ENCODE measurements at places on chromosomes 6 and 20.
A peak's percentile ranks its signal among the peaks of the same experiment; 100 is the strongest.

GRCh38 chr20:37363221-37364012 is 17.5 kb downstream of the SRC start:
- no peak for DNase-seq

GRCh38 chr6:143299253-143300166 is 151.0 kb downstream of the ADAT2 start:
- DNase-seq = no peak

GRCh38 chr6:100338090-100338489 is 126.6 kb downstream of the SIM1 start:
- DNase-seq = no peak

- DNase-seq = no peak
Measured at GRCh38 chr20:42790111-42790510, 399.6 kb downstream of the PTPRT start.

- DNase-seq = no peak
Measured at GRCh38 chr6:5034736-5035135, 30.9 kb upstream of the RPP40 start.

- no peak for DNase-seq
Measured at GRCh38 chr6:142913036-142913510, 31.9 kb downstream of the HIVEP2 start.

- DNase-seq = no peak
Measured at GRCh38 chr6:56581296-56581925, 61.3 kb downstream of the DST start.

GRCh38 chr6:161921602-161922395 is 647.9 kb upstream of the AGPAT4 start:
- no peak for DNase-seq

- no peak for DNase-seq
Measured at GRCh38 chr6:168413856-168414255, 27.1 kb upstream of the SMOC2 start.

DNA sequence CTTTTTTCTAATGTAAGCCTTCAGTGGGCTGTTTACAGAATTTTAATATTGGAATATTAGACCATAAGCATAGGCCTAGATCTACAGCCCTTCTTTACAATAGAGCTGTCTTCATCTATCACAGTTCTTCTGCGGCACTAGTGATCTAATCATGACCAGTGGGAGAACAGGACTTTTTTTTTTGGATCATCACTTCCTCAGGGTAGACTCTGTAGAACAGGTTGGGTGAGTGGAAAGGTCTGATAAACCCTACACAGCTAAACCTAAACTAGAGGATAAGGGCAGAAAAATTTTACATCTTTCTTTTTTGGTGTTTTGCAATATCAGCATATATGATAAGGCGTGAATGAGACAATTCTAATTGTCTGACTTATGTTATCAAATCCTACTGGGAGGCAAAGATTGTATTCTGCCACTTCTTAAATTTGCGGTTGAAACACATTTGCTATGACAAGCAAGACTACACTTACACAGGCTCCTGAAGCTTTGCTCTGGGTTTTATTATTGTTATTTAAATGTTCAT is 52.2 kb downstream of the GOPC start:
- no peak for DNase-seq

DNA sequence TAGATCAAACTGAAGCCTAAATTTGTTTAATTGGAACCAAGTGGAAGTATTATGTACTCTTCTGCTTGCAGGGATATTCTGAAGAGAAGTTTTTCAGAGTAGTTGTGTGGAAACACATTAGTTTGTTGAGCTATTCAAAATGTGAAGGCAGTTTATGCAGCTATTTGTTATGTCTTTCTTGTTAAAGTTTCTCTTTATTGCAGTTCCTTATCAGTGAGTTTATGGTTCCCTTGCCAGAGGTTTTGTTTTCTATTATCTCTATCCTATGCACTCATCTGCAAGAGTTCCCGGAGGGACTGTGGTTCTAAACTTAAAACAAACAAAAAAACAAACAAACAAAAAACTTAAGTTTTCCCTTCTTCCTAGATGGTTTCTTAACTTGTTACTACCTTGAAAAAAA is 143.7 kb upstream of the SLC22A16 start:
- no peak for DNase-seq

GRCh38 chr6:99609905-99610489 is 3.4 kb downstream of the PRDM13 start:
- no peak for DNase-seq

GRCh38 chr20:48944663-48945297 is 23.3 kb downstream of the ARFGEF2 start:
- no peak for DNase-seq

DNA sequence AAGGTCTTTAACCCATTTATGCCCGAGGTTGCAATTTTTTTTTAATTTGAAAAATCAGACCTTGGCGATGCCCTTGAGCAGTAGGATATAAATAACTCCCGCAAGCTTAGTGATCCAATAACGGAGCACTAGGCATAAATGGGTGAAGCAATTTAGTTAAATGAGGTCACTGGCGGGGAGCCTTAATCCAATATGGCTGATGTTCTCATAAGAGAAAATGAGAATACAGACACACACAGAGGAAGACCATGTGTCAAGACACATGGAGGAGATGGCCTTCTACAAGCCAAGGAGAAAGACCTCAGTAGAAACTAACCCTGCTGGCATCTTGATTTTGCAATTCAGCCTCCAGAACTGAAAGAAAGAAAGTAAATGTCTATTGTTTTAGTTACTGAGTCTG is 735 bp downstream of the SIRPG start:
- no peak for DNase-seq

DNA sequence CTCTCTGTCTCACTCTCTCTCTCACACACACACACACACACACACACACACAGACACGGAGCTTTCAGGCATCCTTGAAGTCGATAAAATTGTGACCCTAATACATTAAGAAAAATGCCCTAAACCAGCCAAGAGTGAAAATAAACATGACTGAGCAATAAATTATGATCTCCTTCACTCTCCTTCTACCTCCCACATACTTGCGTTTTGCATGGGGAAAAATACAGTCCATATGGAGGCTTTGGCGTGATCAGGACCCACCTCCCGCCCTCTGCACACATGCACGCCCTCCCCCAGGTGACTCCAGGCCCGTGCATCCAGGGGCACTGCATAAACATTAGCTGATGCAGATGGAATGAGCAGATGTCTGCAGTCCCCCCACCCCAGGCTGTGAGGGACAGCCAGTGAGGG is 114.2 kb upstream of the JARID2 start:
- DNase-seq = no peak

- DNase-seq = no peak
Measured at GRCh38 chr6:42099340-42100028, 42.9 kb downstream of the C6orf132 start.

DNA sequence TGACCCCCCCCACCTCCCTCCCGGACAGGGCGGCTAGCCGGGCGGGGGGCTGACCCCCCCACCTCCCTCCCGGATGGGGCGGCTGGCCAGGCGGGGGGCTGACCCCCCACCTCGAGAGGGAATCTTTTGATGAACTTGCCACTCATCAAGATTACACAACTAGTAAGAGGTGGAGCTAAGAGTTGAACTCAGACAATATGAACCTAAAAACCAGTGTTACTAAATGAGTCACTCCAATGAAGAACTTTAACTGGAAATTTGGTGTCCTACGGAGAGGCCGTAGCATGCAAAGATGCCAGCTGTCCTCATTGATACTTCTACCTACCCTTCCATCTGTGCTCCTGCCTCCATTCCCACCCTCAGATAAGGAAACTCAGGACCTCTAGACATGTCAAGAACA is 42.8 kb downstream of the PFDN4 start:
- DNase-seq = no peak

GRCh38 chr20:57326667-57327455 is 2.7 kb upstream of the SPO11 start:
- DNase-seq = no peak

- no peak for DNase-seq
Measured at GRCh38 chr20:41168281-41169161, 31.2 kb downstream of the PLCG1 start.

- DNase-seq = no peak
Measured at GRCh38 chr6:38065734-38066305, 246.3 kb downstream of the ZFAND3 start.

GRCh38 chr20:38888059-38888831 is 38.0 kb upstream of the FAM83D start:
- no peak for DNase-seq

GRCh38 chr6:18122128-18123093 is at the start of gene NHLRC1:
Gene NHLRC1, minus strand, starts transcription at chr6:18122677. Its CDS starts 71 bp downstream, at chr6:18122606.
- DNase-seq = peak; percentile 26

DNA sequence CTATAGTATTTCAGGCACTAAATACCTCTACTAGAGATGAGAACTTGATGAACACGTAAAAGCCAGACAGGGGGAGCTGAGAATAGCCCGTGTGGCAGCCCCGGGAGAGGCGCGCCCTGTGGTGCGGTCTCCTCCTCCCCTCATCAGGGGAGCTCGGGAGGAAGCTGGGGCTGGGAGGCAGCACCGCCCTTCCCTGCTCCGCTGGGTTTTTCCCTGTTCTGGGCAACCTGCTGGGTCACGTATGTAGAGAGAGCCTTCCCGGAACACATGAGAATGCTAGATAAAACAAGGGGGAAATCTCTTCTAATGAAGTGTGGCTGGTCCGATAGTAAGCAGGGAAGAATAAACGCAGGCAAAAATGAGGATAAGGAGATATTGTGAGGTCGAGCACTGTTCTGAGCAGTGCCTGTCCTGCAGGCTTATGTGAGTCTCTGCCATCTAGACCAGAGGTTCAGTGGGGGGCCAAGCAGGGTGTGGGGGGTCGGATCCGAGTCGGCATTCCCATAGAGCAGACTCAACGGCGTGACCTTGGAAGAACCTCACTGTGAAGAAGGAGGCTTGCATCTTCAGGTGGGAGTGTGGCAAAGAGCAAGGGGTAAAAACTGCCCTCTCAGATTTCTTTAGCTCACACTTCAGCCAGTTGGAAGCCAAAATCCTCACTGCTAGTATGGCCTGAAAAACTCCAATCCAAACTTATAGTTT is 13.4 kb upstream of the RPS6KA2 start:
- no peak for DNase-seq

DNA sequence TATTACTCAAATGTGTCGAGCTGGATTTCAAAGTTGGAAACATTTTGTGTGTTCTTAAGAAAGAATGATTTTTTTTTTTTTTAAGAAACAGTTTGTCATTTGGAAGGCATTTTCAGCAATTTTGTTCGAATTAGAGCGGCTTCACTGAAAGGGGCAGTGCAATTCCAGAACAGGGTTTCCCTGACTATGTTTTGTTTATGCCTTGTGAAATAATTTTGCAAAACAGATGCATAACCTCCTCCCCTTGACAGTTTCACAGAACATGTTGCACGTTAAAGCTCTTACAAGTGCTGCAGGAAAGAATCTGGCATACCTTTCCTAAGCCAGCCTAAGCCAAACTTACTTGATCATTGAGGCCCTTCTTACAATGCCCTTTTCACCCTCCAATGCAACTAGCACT is 216.0 kb upstream of the SSTR4 start:
- no peak for DNase-seq

GRCh38 chr20:40489886-40490285 is 199.2 kb downstream of the MAFB start:
- DNase-seq = no peak

DNA sequence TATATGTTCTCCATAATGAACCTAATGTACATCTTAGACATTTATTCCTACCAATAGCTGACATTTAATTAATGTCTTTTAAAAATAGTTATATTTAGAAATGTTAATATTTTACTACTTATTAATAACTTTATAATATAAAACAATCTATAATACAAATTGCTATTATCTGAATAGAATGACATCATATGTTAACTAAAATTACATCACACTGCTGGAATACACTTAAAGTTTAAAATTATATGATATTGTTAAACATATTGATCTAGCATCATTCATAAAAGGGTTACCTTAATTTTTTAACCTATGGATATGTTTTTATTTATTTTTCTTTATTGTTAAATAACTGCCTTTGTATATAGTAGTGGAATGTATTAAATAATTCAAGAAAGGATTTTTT is 660.2 kb upstream of the ADGRB3 start:
- DNase-seq = no peak

GRCh38 chr6:23414051-23414445 is 712.0 kb upstream of the NRSN1 start:
- no peak for DNase-seq

DNA sequence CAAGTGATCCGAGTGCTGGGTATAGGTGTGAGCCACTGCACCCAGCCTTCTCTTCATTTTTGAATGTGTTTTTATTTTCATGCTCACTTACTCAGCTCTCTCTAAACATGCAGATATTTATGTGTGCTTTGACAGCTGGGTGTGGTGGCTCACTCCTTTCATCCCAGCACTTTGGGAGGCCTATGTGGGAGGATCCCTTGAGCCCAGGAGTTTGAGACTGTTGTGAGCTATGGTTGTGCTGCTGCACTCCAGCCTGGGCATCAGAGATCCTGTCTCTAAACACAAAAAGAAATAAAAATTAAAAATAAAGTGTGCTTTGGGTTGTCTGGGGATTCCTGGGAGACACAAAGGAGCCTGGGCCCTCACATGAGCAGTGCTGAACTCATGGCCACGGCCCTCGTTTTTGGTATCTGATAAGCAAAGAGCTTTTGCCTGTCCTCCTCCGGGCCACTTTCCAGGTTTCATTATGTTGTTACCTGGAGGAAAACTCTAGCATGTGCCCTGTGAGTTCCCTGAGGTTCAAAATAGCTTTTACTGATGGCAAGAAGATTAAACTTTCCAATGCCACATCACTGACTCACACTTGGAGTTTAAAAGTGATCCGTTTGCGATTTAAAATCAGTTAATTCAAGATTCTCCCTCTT is 78.5 kb downstream of the CD164 start:
- DNase-seq = no peak

DNA sequence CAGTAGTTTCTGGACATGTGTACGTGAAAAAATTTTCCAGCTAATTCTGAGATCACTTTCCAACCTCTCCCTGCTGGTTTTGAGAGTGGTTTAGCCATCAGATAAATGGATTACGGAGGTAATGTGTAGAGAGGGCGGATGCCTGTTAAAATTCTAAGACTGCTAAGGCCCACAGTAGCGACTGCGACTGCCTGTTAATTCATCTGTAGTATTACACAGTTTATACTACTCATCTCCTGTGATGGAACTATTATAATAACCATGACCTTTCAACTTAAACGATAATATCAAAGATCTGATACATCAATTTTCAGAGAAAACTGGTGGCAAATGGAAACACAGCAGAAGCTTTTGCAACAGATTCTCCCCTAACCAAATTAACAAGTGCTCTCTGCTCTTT is 102.3 kb downstream of the IRF4 start:
- DNase-seq = peak; percentile 57

DNA sequence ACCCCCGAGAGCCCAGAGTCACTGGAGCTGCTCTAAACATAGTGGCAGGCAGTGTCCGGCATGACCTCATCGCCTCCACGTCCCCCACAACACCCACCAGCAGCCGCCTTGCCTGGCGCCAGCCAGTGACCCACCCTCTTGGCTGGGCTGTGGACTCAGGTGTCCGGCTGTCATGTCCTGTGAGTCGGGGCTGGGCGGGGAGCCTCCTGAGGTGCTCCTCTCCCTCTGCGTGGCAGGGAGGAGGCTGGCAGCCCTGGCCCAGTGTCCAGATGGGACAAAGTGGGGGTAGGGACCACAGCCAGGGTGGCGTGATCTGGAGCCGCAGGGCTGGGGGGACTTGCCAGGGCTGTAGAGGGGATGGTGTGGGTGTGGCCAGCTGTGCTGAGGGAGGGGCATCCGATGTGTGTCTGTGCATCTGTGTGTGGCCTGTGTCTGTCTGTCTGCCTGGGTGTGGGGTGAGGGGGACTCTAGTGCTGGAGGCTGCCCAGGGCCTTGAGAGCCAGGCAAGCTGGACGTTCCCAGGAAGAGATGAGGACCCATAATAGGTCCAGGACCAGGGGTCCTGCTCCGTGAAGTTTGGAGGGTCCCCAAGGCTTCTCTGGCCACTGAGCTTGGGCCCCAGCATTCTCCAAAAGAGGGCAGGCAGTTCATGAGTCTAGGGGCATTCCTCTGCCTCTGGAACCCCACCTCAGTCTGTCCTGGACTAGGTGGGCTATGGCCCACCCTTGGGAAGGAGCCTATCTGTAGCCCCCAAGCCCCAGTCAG is 2.3 kb upstream of the SOX18 start:
- DNase-seq = no peak

Data from T-helper 2 cell (primary cell).